MV-4-11 (cell line): ENCODE measurements at places on chromosomes 1 and 21.

GRCh38 chr1:91569411-91570119 lies 68.9 kb downstream of the CDC7 start:
- DNase-seq, result peak; percentile 41

DNA sequence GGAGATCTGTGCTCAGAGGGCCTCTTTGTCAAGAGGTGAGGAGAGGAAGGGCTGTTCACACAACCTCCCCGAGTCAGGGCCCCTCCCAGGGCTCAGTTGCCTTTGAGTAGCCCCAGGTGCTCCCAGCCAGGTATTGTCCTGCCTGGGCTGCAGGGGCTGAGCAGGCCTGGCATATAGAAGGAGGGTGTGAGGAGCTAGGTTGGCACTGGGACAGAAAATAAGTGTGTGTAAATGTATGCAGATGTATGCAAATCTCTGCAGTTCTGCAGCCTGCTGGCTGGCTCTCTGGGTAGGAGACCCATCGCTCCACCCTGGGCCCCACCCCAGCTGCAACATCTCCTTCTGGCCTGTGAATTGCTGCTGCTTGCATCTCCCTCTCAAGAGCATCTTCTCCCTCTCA lies 52.4 kb downstream of the NAV1 start:
- DNase-seq, result no peak

DNA sequence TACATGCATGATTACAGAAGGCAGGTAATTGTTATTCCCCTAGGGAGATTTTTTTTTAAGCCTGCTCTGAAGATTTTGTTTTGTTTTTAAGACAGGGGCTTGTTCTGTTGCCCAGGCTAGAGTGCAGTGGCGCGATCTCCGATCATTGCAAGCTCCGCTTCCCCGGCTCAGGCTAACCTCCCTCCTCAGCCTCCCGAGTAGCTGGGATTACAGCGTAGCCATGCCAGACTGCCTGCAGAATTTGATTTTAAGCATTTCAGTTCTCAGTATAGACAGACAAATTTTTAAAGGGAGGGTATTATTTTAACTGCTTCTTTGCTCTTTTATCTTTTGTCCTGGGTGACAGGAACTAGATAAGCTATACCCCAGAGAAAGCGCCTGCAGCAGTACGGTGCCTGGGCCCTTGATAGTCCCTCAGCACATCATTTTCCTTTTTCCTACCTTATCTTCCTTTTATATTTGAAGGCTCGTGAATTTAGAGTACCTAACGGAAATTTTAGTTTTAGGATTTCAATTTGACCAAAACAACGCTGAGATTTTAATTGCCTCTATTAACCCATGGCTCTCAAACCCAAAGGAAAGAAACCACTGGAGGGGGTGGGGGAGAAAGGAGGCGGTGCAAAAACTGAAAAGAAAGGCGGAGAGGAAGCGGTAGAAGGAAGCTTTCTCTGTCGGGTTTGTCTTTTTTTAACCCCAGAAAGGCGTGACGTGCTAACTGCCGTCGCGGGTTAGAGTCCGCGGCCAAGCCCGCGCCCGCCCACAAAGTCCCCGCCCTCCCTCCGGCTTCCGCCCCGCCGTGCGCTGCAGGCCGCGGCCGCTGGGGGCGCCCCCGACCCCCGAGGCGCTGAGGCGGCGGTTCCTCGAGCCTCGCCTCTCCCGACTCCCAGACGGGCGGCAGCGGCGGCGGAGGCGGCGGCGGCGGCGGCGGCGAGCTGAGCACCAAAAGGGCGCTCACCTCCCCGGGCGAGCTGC lies at the start of gene EEIG2:
EEIG2 (plus strand) TSS at position 886 of the 972 bp plus-strand sequence. CDS start 329 bp downstream, outside the sequence.
- DNase-seq, result peak; percentile 94

- no peak for DNase-seq
These were observed 53.6 kb downstream of the PEX14 start for GRCh38 chr1:10528066-10529014.

- peak; percentile 59 for DNase-seq
These were observed 31.4 kb upstream of the TARDBP start for GRCh38 chr1:10980841-10981727.

GRCh38 chr1:85042413-85042812 lies 5.9 kb downstream of the MCOLN3 start:
- DNase-seq, result no peak

GRCh38 chr1:154780541-154780940 lies 89.5 kb downstream of the KCNN3 start:
- no peak for DNase-seq

- DNase-seq, result no peak
These were observed 106.5 kb downstream of the RGS7 start for GRCh38 chr1:241250465-241250864.

DNA sequence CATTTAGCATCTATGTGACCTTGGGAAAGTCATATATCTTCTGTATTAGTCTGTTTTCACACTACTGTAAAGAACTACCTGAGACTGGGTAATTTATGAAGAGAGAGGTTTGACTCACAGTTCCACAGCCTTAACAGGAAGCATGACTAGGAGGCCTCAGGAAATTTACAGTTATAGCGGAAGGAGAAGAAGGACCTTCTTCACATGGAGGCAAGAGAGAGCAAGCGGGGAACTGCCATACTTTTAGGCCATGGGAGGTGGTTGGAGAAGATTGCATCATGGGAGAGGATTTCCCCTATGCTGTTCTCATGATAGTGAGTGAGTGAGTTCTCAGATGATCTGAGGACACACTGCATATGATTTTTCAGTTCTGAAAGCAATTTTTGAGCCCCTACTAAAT lies 87.9 kb downstream of the CLEC20A start:
- no peak for DNase-seq

- peak; percentile 55 for DNase-seq
These were observed 119.6 kb downstream of the TOMM20 start for GRCh38 chr1:235009074-235009473.

- DNase-seq, result peak; percentile 31
These were observed 11.0 kb upstream of the OLIG1 start for GRCh38 chr21:33058957-33059356.

GRCh38 chr1:158686111-158687009 lies at the start of gene SPTA1:
Gene SPTA1, minus strand, starts transcription at chr1:158686715. Its CDS starts 198 bp downstream, at chr1:158686517.
- peak; percentile 28 for DNase-seq

- no peak for DNase-seq
These were observed 12.3 kb upstream of the LYPLAL1 start for GRCh38 chr1:219161371-219161770.

DNA sequence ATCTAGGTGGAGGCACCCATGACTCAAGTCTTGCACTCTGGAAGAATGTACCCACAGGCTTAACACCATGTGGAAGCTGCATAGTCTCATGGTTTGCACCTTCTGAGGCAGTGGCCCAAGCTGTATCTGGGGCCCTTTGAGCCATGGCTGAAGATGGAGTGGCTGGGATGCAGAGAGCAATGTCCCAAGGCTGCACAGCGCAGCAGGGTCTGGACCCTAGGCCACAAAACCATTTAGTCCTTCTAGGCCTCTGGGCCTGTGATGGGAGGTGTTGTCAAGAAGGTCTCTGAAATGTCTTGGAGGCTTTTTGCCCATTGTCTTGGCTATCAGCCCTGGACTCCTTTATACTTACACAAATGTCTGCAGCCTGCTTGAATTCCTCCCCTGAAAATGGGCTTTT lies 21.4 kb upstream of the FCRL3 start:
- DNase-seq, result no peak

GRCh38 chr1:233244183-233244582 lies 51.3 kb downstream of the PCNX2 start:
- DNase-seq, result no peak

DNA sequence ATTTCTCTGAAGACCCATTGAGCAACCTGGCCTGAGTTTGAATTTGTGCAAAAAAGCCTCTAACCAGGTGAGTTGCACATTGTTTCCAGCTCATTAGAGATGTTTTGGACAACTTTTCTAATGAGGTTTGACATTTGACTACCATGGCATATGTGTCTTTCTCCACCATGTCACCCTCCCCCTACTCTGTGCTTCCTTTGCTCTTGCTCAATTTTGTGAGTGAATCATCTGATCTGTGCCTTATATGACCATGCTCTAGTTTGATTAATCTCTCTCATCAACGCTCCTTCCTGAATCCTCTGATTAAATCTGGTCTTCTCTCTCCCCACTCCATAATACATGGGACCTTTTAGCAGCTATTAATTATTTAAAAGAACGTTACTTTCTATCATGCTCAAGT lies 144.8 kb upstream of the SAMSN1 start:
- peak; percentile 55 for DNase-seq

- no peak for DNase-seq
These were observed 101.2 kb downstream of the LAMC2 start for GRCh38 chr1:183287191-183287675.

DNA sequence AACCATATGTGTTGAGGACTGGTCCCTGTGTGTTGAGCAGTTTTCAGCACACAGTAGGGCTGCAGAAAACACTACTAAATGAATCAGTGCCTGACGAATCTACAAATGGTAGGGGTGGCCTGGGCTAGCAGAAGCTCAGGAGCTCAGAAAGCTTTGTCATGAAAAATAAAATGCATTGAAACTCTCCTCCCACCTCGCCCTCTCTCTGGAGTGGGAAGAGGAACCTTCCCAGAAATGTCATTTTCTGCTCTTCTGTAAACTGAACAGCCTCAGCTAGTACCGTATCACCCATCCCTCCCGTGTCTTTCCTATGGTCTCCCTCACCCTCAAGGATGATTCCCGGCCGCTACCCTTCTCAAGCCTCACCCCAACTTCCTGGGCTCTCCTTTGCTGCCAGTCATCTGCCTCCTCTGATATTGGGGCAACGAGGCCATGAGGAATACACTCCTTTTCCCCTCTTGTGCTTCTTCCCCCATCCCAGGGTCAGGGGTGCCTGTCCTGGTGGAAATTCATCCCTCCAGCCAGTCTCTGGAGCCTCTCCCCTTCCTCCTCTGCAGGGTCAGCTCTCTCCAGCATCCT lies 734.5 kb downstream of the PTPRU start:
- DNase-seq, result no peak

DNA sequence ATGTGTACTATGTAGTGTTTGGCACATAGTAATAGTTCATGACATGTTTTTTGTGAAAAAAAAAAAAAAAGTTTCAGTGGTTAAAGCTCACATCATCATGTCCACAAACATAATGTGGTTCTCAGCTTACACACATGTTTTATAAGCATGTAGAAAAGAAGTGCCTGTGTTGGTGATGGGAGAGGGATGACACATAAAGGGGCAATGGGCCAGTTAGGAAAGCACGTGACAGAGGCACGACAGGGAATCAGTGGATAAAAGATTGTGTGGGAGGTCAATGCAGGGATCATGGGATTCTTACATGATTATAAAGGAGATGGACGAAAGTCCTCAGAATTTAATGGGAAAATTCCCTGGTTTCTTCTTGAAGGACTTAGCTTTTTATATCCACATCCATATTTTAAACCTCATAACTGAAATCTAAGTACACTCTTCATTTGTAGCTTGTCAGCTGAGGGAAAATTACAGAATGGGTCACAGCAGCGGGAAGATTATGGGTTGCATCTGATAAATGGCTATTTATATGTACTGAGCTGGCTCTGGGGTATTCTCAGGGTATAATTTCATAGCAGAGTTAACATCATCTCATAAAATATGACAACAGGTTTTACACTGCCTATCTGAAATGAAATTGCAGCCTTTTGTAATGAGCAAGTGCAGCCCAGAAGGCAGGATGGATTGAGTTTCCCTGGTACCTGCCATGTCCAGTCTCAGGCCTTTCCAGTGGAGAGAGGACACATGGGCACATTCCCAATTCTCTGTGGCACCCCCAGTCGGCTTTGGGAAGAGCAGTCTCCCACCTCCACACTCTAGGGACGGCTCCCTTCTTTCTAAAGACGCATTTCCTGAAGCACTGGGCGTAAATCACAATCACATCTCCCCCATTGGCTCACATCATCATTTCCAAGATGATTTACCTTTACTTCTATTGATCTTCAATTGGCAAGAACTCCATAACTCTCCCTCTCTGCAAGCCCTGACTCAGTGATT lies 42.3 kb upstream of the NHLH2 start:
- no peak for DNase-seq

DNA sequence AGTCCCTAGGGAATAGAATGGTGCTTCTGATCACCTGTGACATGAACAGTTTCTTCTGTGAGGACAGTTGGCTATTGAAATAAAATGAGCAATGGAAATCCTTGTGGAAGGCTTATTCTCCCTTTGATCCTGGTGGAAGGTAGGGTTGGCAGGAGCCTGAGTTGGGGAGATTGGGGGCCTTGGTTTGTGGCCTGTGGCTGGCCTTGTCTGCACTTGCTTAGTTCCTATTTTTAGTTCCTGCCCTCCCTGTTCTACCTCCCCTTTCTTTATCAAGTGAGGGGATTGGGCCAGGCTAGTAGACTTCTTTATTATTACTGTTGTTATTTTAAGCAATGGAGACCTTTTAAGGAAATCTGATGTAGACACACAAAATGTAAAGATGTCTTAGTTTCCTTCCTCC lies 8.2 kb downstream of the DMRTB1 start:
- peak; percentile 8 for DNase-seq

DNA sequence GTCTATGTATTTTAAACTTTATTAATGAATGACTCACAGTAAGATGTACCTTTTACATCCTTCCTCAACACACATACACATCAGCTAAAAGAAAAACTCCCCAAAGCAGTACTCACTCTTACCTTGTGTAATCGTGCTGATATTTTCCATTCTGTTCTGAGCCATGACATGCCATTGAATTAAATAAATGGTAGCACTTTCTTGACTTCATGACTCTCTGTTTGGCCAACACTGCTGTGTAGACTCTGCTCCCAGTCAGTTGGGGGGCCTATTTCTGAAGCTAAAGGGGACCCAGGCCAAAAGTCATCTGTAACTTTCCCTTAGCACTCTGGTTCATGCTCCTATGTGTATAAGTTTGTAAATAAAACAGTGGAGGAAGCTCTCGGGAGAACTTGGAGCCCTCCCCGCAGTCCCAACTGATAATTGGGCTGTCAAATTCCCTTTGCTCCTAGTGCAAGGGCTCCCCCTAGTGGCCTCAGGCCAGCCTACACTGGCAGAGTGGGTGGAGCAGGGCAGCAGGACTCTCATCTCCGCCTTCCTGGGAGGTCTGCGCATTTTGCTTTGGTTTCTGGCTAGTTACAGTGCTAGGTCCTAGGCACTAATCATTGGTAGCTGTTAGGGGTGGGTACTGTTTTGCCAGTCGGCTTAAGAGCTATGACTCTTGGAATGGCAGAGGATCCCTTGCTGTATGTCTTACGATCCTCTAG lies 1.7 kb upstream of the FYB2 start:
- DNase-seq, result peak; percentile 7

- DNase-seq, result peak; percentile 96
These were observed 4.2 kb upstream of the NLRP3 start for GRCh38 chr1:247411621-247412327.
